NCI-H524 (cell line): ENCODE measurements at places on chromosomes 3 and 15.

- peak; percentile 25 for DNase-seq
Observed at GRCh38 chr3:137692803-137693431, 71.2 kb upstream of the SOX14 start.

DNA sequence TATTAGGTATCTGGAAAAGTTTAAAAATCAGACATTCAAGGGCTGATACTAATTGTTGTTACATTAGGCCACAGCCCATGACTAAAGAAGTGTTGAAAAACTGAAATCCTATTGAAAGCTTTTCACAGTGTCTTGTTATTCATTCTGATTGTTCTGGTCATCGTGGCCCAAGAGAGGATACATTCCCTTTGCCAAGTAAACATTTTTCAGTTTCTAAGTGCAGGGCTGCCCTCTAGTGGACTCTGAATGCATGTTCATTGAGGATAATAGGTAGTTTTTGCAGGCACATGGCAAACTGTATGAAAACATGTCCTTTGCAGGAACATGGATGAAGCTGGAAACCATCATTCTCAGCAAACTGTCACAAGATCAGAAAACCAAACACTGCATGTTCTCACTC lies 181.1 kb downstream of the MYRIP start:
- DNase-seq: peak; percentile 44

- DNase-seq: peak; percentile 25
Observed at GRCh38 chr15:28093752-28094535, 5.2 kb downstream of the OCA2 start.

DNA sequence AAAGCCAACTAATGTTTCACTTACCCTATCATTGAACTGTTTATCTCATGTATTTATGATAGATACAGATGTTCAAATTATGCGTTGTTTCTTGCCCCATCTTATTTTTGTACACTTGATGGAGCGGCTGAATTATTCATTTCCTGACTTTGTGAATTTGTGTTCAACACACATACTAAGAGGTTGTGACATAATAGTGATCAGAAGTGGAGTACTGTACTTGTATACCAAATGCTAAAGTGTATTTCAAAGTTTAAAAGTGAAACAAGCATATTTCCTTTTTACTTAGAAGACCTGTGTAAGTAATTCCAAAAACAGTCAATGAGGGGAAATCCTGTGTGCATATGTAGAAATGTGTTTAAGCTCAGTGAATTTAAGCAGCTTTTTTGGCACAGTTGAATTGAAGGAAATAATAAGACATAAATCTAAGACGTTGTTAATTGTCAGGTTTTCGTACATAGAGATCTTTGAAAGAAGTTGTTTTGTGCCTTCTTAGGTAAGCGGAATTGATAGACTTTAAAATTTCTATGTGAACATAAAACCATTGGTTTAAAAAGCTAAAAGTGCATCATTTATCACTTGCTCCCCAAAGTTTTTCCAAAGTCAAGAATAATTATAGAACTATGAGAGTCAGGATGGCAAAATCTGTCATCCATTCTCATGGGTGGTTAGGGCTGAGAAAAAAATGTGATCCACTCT lies 1.9 kb downstream of the NFKBIZ start:
- DNase-seq: no peak

DNA sequence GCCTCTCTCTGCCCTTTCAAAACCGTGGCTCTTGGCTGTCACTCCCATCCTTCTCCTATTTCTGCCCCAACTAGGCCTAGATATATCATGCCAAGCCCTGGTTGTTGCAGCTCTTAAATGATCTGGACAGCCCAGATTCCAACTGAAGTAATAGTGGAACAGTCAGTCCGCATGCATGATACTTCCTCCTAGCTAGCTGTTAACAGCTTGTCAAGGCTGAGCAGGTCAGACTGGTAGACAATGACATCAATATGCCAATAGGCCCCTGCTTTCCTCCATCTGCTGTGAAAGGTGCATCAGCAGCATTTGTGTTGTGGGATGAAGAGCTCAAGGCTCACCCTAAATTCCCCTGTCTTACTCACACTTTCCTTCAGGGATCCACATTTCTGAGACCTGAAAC lies 527.7 kb upstream of the TGFBR2 start:
- no peak for DNase-seq

GRCh38 chr3:108342837-108343486 lies 46.6 kb downstream of the HHLA2 start:
- no peak for DNase-seq

GRCh38 chr3:60053526-60054265 lies 1003.9 kb upstream of the CFAP20DC start:
- DNase-seq: no peak

DNA sequence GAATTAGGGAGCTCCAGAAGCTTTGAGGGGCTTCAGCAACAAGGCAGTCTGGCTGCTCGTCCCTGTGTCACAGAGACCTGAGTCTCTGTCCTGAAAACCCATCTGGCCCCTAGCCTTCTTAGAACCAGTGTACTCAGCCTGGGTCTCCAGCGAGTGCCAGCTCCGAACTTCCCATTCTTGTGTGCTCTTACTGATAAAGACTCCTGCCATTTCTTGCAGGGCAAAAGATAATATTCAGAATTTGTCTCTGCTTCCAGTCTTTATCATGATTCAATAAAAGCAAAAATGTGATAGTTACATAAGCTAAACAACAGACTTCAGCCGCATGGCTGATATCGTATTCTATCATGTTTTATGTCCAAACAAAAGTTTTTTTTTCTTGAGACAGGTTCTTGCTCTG lies 36.0 kb upstream of the BCL2A1 start:
- no peak for DNase-seq

DNA sequence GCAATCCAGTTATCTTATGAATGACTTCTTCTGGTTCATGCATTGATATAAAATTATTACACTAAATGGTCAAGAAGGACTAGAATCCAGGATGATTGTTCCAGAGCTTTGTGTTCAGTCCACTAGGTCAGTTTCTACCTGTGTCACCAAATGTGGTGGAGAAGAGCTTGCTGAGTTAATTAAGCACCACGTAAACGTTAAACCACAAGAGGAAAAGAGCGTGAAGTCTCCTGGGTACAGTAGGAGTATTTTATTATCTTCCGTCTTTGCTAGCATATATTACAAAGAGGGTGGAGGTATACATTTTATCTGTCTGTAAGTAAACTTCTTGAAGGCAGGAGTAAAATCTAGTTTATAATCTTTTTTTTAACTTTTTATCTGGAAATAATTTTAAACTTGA lies 23.5 kb downstream of the CHP1 start:
- DNase-seq: no peak

DNA sequence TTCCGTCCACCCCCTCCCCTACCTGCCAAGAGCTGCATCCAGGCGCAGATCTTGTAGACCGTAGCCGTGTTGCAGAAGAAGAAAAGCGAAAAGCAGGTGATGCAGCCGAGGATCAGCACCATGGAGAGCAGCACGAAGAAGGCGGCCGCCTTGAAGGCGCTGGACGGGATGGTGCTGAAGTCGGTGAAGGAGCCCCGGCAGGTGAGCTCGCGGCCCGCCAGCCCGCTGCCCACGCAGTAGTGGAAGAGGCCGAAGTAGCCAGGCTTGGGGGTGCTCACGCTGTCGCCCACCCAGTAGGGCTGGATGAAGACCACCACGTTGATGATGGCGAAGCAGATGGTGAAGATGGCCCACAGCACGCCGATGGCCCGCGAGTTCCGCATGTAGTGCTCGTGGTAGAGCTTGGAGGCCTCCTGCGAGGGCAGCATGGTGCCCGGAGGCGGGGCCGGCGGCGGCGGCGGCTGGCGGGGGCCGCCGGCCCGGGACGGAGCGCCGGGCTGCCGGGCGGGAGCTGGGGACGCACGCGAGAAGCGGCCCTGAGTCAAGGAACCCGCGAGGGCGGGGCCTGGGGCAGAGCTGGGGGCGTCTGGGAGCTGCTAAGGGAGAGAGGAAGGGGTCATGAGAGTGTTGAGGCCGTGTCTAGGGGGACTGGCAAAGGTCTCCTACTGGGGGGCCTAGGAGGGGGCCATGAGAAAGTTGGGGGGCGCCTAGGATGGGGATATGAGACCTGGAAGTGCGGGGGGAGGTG lies 1.2 kb downstream of the LHFPL4 start:
- peak; percentile 12 for DNase-seq

- DNase-seq: no peak
Observed at GRCh38 chr3:167100200-167100599, 279.9 kb downstream of the ZBBX start.

DNA sequence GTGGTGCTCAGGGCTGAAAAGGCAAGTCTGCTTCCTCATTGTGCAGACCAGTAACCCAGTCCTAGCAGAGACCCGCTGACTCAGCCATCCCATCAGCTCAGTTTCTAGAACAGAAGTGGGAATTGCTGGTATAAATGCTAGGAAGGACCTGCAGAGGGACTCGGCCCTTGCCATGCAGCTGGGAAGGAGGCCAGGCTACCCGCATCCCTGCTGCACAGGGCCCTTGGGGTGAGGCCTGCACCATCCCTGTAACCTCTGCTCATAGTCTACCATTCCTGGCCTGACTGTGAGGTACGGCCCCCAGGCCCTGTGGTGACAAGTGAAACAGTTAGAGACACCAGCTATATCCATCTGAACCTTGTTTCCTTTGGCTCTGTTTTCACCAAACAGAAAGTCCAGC lies 23.5 kb downstream of the RAB6B start:
- DNase-seq: no peak

DNA sequence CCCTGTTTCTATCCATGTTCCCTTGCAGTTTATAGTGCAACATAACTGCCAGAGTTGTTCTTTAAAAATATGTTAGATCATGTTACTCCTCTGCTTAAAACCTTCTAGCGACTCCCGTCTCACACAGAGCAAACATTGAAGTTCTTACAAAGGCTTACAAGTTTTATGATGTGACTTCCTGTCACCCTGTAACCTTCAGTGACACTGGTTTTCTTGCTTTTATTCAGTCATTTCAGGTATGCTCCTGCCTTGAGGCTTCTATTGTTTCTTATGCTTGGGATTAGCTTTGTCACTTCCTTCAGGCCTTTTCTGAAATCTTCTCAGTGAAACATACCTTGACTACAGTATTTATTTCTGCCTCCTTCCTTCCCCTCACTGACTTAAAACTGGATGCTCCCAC lies 252.1 kb downstream of the DOCK3 start:
- DNase-seq: no peak

DNA sequence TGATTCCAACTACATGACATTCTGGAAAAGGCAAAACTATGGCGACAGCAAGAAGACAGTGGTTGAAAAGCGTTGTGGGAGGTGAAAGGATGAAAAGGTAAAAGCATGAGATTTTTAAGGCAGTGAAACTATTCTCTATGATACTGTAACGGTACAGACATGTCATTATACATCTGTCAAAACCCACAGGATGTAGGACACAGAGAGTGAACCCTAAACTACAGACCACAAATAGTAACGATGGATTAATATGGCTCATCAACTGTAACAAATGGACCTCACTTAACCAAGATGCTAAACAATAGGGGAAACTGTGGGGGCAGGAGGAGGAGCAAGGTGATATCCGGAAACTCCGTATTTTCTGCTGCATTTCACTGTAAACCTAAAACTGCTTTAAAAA lies 39.1 kb downstream of the MYO9A start:
- DNase-seq: no peak

DNA sequence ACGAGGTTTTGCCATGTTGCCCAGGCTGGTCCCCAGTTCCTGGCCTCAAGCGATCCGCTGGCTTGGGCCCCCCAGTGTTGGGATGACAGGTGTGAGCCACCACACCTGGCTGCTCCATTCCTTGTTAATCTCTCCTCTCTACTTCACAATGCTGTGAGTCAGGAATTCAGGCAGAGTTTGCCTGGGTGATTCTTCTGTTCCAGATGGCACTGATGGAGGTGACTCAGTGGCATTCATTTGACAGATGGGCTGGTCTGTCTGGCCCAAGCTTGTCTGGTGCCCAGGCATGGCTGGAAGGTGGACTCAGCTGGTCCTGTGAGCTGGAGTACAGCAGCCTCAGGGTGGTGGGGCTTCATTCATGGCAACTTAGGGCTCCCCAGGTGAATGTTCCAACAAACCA lies 43.2 kb downstream of the SLC6A20 start:
- no peak for DNase-seq

DNA sequence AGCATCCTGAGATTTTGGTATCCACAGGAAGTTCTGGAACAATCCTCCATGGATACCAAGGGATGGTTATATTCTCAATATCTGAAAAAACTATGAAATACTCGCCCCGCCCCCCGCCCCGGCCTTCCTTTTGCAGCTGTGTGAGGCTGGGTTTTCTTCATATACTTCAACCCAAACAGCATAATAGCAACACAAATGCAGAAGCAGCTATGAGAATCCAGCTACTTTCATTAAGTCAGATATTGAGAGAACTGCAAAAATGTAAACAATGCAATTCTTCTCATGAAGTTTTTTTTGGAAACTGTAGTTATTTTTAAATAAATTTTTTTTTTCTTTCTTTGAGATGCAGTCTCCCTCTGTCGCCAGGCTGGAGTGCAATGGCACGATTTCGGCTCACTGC lies 10.9 kb upstream of the IDH2 start:
- no peak for DNase-seq

DNA sequence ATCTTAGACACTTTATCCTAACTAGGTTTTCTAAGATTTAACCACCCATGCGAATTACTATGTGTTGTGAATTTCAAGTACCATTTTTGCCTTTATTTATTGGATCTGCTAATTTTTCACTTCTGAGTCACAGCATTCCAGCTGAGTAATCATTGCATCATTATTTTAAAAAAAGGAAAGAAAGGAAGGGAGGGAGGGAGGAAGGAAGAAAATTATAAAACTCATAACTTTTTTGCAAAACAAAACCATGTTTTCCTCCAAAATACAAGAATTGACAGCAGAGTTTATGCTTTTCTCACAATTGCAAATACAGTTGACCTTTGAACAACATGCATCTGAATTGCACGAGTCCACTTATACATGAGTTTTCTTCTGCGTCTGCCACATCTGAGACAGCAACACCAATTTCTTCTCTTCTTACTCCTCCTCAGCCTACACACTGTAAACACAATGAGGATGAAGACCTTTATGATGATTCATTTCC lies 651.4 kb upstream of the NECTIN3 start:
- no peak for DNase-seq

- no peak for DNase-seq
Observed at GRCh38 chr3:16478516-16478915, 35.0 kb downstream of the RFTN1 start.

DNA sequence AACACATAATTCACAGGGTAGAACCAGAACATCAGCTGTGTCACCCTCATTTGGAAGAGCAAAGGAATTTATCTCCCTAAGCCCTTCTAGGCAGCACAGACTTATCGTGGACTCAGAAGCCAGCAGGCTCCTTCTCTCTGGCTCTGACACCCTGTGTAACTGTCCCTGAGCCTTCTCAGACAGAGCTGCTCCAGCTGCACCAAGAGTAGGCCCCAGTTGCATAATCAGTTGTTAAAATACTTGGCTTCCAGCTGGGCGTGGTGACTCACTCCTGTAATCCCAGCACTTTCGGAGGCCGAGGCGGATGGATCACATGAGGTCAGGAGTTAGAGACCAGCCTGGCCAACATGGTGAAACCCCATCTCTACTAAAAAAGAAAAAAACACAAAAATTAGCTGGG lies 49.4 kb upstream of the ACVR2B start:
- DNase-seq: no peak

- DNase-seq: no peak
Observed at GRCh38 chr15:62927836-62928235, 114.7 kb upstream of the TPM1 start.

- DNase-seq: no peak
Observed at GRCh38 chr3:33392703-33393125, 47.5 kb downstream of the UBP1 start.

- no peak for DNase-seq
Observed at GRCh38 chr15:57582090-57582489, 9.6 kb upstream of the MYZAP start.
